ENCODE measurements at places on chromosomes 1 and 21.

- DNase-seq, result no peak
These were observed 33.5 kb downstream of the ODR4 start for GRCh38 chr1:186409091-186409490.

DNA sequence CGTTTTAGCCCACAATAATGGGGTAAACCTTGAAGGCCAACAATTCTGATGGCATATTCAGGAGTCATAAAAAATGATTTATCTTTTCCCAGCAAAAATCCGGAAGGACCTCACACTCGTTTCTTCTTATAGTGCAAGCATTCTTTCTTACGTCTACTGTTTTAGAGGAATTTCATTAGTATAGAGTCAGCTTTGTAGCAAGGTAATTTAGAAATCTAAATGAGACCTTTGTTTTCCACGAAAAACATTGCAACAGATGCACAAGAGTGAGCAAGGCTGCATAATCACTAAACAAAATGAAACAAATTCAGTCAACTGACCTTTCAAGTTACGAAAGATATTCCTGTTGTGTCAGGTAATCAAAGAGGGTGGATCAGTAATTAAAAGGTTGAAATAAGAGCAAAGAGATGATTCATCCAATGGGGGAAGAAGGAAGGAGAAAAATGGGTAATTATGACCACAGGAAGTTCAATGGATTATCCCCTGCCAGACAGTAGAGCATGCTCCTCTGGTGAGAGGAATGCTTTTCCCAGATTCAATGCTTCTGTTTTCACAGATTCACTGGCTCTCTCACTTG, 560 bp upstream of the CSDE1 start:
- DNase-seq, result no peak

GRCh38 chr1:58231204-58231603, 315.3 kb downstream of the OMA1 start:
- no peak for DNase-seq

- DNase-seq, result no peak
These were observed 35.4 kb upstream of the DPH5 start for GRCh38 chr1:101060992-101061391.

GRCh38 chr21:36747041-36747814, 48.3 kb downstream of the SIM2 start:
- no peak for DNase-seq

DNA sequence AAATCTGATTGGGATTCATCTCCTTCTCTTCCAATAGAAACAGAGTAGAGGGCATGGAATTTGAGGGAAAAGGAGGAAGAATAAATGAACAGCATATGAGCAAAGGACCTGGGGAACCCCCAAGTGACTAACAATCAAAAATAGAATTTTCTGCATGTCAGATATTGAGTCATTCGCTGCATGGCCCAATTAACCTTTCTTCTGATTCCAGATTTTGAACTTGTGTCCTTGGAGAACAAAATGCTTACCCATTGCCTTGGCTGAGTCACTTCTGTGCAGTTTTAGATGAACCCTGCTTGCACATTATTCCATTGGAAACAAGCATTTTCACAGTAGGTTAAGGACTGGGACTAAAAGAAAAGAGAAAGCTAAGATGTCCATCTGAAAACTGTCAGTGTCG, 390.5 kb downstream of the ST6GALNAC3 start:
- no peak for DNase-seq

- DNase-seq, result no peak
These were observed 50.2 kb downstream of the ST3GAL3 start for GRCh38 chr1:43757343-43758053.

DNA sequence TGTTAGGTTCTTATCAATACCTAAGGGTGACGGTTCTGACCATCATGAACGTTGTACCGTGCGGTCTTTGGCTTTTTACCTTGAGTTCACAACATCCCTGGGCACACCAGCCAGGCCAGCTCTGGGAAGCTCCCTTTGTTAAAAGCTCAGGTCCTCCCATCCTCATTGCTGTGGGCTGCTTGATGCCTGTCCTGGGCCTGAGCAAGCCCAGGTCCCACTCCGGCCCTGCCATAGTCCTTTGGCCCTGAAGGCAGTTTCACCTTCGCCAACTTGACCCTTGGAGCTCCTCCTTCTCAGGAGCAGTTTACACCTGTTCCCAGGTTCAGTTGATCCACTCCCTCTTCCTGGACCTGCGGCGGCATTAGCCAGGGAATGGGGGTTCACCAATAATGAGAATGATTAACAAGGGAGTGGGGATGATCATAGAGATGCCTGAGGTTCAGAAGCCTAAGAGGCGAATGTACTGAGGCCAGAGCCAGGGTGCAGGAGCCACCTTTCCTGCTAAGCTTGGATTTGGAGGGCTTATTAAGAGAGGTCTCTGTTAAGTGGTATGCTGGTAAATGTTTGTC, 40.2 kb downstream of the DHCR24 start:
- no peak for DNase-seq

GRCh38 chr1:210264496-210265380, 32.1 kb downstream of the SERTAD4 start:
- no peak for DNase-seq

GRCh38 chr21:31898933-31899630, 26.3 kb downstream of the HUNK start:
- no peak for DNase-seq

GRCh38 chr1:238489006-238489405, 598.3 kb upstream of the ZP4 start:
- DNase-seq, result no peak

- DNase-seq, result no peak
These were observed 2.2 kb upstream of the ADAM30 start for GRCh38 chr1:119898530-119898929.

- DNase-seq, result no peak
These were observed 47.6 kb upstream of the PPP2R5A start for GRCh38 chr1:212237651-212238050.

DNA sequence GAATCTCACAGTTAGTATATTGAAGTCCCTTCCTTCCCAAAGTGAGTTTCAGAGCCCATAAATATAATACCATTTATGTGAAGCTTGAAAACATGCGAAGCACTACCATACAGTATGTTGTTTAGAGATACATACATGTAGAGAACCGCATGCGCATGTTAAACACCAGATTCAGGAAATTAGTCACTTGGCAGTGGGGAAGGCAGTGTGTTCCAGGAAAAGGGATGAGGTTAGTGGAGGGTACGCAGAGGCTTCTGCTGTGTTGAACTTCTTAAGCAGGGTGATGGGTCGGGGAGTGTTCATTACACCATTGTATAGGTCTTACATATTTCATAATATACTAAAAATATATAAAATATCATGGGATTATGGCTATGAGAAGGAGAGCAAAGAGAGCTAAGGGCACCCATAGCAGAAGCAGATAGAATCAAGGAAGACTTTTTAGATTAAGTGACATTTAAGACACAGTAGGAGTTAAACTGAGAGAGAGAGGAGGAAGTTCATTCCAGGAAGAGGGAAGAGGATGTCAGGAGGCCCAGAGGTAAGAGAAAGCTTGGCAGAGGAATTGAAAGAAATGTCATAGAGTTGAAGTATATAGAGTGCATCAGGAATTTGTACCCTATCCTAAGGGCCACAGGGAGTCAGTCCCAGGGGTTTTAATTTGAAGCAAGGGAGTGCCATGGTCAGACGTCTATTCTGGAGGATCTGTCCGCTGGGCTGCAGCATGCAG, 43.5 kb upstream of the SARS1 start:
- DNase-seq, result no peak

GRCh38 chr1:247357781-247358211, 26.1 kb upstream of the ZNF496 start:
- DNase-seq, result no peak

- no peak for DNase-seq
These were observed 417.1 kb downstream of the SETD4 start for GRCh38 chr21:35643176-35643575.

DNA sequence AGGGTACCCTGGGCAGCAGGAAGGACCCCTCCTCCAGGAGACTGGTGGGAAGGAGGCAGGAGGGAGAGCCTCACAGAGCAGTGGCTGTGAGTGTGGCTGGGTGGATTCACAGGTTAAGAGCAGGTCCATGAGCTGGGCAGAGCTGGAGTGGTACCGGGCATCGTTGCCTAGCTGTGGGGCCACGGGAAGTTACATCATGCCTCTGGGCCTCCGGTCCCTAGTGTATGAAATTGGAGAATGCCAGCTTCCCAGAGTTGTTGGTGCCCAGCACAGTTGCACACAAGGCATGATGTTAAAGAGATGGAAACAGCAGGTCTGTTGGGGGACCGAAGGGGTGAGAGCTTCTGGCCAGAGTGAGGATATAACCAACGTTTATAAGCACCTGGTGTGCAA, 18.5 kb downstream of the FOXO6 start:
- no peak for DNase-seq

Data from Panc1 (cell line).